ENCODE measurements at places on chromosomes 2 and 18.

GRCh38 chr2:240402566-240403272 is 32.7 kb upstream of the GPC1 start:
- DNase-seq: no peak

GRCh38 chr18:9885170-9886004 is at the start of gene TXNDC2:
Gene TXNDC2 (plus strand): TSS chr18:9885973. CDS start chr18:9886681, 708 bp downstream.
- no peak for DNase-seq

DNA sequence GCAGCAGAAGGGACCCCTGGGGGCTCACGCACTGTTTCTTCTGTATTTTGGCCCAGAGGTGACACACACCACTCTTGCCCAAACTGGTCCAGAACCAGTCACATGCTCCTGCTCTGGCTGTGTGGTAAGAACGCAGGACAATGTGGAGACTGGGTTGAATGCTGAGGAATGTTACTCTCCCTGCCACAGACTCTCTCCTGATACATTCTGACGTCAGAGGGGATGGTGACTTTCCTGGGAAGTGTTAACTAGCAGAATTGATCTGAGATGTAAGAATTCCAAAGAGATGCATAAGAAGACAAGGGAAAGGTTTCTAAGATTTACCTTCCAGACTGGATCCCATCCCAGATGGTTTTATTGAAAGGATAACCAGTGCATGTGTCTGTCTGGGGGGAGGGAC is 100.8 kb downstream of the ASB1 start:
- DNase-seq: no peak

DNA sequence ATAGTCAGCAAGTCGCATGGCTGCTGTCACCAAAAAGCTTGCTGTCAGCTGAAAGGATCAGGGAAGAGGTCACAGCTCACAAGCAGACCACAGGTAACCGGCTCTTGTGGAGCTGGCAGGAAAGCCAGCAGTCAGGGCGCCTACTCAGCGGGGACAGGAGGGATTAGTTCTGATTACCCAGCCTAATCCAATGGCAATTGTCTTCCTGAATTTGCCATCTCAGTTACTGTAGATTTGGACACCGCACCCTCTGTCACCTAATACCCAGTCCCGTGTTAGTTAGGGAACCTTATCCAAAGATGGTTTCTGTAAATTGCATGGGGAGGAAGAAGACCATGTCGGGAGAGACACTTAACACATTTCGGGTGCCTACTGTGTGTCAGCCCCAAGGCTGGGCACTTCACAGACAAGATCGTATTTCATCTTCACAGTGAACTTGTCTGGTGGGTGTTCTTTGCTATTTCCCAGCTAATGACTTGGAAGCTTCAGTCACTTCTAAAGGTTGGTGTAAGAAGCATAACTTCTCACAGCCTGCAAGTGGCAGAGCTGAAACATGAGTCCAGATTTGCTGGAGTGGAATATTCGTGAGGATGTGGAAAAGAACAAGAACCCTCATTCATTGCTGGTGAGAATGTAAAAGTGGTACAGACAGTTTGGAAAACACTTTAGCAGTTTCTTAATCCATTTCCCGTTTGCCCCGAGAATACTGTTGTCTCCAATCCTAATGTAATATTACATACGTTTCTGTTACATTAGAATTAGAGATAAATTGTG is 9.9 kb downstream of the ALPK2 start:
- no peak for DNase-seq

- no peak for DNase-seq
These were observed 1.5 kb upstream of the BUB1 start for GRCh38 chr2:110679337-110679707.

DNA sequence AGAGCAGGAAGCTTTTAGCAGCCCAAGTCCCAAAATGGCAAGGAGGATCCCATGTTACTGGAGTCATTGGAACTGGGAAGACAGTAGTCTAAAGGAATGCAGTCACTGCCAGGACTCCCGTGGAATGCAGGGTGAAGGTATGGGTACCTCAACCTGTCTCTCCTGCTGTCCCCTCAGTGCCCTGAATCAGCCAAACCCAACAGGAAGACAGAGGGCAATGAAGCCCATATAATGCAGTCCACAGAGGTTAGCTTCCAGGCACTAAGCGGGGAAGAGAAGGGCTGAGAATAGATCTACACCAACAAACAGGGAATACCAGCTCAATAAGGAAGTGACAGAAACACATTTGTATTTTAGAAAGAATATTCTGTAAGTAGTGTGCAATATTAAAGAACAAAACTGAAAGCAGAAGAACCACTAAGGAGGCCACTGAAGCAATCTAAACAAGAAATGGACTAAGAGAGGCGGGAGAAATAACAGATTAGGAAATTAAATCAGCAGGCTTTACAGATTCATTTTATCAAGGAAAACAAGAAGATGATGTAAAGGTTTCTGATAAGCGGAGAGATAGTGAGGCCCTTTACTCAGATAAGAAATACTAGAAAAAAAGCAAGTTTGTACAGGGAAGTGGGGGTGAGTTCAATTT is 8.3 kb downstream of the NEMP2 start:
- no peak for DNase-seq

GRCh38 chr18:77134611-77135010 is 2.0 kb upstream of the MBP start:
- no peak for DNase-seq

- DNase-seq: no peak
These were observed 75.8 kb downstream of the ACTR3 start for GRCh38 chr2:113965644-113966043.

GRCh38 chr2:219509780-219510511 is 4.3 kb upstream of the ASIC4 start:
- peak; percentile 33 for DNase-seq

DNA sequence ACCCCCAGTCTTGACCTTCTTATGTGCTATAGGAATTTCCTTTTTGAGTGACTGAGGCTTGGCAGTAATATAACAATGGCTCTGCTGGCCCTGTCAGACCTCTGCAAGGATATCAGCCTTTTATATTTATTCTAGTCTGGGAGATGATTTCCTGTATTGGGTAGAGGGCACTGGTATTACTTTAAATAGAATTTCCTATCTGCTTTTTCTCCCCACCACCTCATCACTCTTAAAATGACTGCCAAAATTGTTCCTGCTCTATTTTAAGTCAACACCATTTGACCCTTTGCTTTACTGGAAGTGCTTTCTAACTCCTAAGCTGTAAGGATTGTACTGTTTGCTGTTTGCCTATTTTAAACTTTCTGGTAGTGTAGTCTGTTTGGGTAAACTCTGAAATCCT is 658.4 kb upstream of the FSHR start:
- DNase-seq: no peak

- DNase-seq: no peak
These were observed 109.2 kb upstream of the MGAT5 start for GRCh38 chr2:134144651-134145050.

DNA sequence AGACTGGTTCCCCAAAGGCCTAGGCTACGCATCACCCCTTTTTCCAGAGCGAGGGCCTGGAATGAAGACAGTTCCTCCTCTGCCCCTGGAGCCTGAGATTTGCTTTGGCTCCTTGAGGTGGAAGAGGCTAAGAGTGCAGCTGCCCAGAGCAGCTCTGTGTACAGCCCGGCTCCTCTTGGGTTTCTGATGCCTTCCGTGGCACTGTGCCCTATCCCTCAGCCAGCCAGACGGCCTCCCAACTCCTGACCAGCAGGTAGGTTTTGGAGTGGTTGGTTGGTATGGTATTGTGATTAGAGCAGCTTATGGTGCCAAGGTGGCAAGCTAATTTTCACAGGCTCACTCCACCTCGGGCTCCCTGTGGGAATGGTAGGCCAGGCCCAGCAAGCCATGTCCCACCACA is 112.2 kb downstream of the TANC1 start:
- DNase-seq: no peak

DNA sequence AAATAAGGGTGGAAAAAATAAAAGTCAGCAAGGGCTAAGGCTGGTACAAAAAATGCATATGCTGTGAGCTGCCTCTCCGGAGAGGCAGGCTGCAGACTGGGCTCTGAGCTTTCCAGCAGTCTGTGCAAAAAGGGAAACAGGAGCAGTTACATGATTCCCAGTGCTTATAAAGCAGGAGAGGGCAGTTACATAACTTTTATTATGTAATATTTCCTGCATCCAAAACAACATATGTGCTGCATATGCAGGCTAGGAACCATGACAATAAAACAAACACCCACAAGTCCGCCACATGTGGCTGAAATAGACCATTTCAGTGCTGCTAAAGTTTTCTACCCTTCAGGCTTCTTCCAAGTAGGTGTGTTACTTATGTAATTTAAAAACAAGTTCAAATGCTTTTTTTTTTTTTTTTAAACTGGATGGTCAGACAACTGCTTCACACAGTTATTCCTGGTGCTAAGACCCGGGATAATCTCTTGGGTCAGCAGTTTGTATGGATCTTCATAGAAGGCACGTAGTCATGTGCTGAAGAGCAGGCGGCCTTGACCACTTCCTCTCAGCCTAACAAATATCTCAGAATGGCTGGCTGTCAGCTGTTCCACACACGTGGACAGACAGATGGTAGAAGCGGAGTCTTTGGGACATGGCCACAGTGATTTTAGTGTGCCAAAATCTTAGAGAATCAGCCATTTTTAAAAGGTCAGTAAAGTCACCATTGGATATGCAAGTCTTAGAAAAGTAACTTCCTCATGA is 43.5 kb downstream of the ARMC9 start:
- DNase-seq: no peak

- no peak for DNase-seq
These were observed 2.5 kb upstream of the GBX2 start for GRCh38 chr2:236170590-236171165.

DNA sequence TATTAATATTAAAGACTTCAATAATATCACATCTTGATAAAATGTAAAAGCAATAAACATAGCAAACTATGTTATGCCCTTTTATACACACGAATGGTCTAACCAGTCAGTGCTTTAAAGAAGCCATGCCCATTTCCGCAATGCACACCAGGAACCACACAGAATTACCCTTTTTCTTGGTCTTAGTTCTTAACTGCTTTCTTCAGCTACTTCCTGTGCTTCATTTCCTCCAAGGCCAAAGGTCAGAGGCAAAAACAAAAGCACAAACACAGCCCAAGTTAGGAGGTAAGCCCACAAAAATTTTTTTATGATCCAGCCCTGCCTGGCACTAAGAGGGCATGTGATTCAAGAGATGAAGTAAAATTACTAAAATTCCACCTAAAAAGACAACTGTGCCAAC is 267.2 kb downstream of the FBXO15 start:
- DNase-seq: no peak

DNA sequence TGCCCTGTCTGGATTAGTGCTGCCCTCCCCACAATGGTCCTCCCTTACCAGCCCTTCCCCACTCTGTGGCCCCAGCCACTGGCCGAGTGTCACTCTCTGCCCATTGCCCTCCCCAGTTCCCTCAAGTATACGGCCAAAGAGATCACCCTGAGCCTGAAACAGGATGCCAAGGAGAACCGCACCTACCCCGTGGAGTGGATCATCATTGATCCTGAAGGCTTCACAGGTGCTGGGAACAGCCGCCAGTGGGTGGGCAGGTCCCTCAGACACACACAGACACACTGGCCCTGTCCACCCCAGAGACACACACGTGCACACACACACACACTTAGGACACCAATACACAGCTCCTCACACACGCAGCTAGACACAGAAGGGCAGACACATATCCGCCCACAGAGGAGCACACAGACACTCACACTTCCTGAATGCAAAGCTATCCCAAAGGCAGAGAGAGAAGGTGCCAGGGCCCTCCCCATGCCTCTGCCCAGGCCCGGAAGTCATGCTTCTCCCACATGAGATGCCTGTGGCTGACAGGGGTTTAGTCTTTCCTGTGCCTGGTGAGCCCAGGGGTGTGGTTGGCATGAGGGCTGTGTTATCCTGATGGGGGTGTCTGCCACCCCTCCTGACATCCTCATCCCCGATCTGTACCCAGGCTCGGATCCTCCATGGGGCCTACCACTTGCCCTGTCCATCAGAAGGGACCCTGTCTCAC is 2.9 kb downstream of the CHRND start:
- no peak for DNase-seq

GRCh38 chr2:197059477-197059876 is 133.0 kb upstream of the PGAP1 start:
- no peak for DNase-seq

- no peak for DNase-seq
These were observed 358.9 kb downstream of the TNS1 start for GRCh38 chr2:217643789-217644301.

DNA sequence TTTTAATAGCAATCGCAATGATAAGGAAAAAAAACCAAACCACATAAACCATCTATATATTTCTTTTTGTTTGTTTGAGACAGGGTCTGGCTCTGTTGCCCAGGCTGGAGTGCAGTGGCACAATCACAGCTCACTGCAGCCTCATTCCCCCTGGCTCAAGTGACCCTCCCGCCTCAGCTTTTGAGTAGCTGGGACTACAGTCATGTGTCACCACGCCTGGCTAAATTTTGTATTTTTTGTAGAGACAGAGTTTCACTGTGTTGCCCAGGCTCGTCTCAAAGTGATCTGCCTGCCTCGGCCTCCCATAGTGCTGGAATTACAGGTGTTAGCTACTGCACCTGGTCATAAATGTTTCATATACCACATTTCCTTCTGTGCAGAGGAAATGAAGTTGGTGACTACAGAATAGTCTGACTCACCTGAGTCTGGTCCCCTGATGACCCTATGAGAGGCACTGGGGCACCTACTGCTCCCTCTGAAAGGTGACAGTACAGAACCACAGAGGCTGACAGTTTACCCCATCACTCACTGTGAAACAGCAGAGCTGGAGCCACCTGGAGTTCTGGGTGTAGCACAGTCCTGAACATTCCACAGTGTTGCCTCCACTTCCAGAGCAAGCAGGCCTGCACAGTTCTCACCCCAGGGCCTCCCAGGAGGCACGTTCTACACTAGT is 183.7 kb upstream of the PXDN start:
- no peak for DNase-seq

DNA sequence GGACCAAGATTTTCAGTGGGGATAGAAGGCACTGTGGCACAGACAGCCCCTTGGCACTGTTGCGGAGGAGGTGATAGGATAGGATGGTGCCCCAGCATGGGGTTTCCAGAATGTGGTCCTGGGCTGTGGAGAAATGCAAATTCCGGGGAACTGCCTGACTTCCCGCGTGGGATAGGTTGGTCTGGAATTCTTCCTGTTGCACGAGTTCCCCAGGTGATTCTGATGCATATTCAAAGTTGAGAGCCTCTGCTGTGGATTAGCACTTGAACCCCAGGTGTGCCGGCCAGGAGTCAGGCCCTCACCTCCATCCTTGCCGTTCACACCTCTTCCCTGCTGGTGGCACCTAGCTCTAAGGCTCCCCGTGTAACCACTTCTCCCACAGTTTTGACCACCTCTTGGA is 15.5 kb downstream of the NCK2 start:
- no peak for DNase-seq

DNA sequence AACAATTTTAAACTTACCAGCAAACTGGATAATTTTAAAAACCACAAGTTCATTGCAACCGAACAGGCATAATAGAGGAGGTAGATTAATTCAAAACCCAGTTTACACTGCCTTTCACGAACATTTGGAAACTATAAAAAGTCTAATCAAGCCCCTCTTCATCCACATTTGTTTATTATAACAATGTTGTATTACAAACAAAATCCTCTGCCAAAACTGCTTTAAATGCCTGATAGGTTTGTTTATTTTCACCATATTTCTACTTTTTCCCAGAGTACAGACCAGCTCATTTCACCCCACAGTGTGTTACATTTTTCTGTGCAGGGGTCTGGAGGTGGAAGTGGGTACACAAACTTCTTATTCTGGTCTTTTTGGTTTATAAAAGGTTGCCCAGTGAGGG is 184.2 kb downstream of the OSR1 start:
- DNase-seq: no peak

GRCh38 chr2:71695235-71696120 is 242.1 kb downstream of the DYSF start:
- DNase-seq: no peak
